ENCODE measurements at places on chromosomes 7 and 10.

DNA sequence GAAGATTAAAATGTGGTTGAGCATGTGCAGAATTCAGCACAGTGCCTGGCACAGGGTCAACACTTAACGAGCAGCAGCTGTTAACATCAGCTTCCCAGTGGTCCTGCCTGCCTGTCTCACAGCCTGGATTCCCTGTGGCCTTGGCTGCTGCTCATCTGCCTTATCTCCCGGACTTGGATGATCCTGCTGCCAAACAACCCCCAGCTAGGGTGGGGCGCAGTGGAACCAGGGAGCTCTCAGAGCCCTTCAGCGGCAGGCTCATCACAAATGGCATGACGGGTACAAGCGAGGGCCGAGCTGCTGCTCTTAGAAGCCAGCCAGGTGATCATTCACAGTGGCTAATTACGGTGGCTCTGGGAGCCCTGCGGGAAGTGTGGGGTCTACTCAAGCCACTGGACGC is 13.0 kb upstream of the SMARCD3 start:
- no peak for DNase-seq

- no peak for DNase-seq
Measured at GRCh38 chr7:130890176-130891020, 156.4 kb upstream of the KLF14 start.

- no peak for DNase-seq
Measured at GRCh38 chr7:5424749-5425506, 1.3 kb upstream of the TNRC18 start.

DNA sequence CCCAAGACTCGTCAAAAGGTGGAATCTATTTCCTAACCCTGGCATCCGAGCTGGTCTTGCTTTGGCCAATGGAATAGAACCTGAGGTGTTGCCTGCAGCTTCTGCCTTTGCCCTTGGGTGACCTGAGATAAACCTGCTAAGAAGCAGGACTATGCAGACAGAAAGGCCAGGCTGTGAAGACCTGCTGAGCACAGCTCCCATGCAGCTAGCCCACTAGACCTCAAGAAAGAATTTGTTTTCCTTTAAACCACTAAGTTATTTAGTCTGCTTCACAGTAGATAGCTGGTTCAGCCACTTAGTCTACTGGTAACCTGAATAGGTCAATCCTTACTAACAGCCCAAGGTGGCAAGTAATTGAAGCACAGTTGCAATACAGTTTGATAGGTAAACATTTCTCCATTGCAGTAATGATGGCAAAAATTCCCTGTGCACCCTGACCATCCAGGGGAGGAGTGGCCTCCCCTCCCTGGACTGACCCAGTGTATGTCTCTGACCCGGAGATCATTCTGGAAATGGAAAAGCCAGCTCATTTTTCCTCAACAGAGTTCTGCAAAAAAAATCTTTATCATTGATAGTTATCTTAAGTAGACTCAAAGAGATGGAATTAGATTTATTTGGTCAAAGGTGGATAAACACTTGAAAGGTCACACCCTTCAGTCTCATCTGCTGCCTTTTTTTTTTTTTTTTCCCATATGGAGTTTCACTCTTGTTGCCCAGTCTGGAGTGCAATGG is 20.0 kb downstream of the TNS3 start:
- DNase-seq = no peak

- DNase-seq = peak; percentile 27
Measured at GRCh38 chr10:43137717-43138020, 576 bp upstream of the CSGALNACT2 start.

DNA sequence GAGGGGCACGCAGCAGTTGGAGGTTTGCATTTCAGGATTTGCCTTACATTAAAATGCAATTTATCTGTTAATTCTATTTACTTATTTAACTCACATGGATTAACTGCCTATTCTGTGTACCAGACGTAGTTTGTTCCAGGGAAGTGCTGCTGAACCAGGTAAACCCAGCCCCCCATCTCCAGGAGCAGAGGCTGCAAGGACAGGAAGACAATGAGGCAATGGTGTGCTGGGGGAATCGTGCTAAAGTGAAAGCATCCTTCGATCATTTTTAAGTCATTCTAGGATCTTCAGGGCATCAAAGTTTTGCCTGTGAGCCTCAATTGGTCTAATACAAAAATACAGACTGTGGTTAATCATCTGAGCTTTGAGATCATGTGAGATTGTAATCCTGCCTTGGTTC is 166.4 kb downstream of the DNAJB6 start:
- no peak for DNase-seq

- DNase-seq = no peak
Measured at GRCh38 chr7:40903872-40904271, 769.1 kb downstream of the SUGCT start.
